Activated T-cell treated with anti-CD3 and anti-CD28 coated beads, Interleukin-2, amount 50 U/mL, for 72 hours (primary cell): ENCODE measurements at places on chromosomes 6 and 20. TPM values are rescaled to one million over a fixed set of nuclear protein-coding genes. Genes with fewer than 3 reads are reported as not detected.

DNA sequence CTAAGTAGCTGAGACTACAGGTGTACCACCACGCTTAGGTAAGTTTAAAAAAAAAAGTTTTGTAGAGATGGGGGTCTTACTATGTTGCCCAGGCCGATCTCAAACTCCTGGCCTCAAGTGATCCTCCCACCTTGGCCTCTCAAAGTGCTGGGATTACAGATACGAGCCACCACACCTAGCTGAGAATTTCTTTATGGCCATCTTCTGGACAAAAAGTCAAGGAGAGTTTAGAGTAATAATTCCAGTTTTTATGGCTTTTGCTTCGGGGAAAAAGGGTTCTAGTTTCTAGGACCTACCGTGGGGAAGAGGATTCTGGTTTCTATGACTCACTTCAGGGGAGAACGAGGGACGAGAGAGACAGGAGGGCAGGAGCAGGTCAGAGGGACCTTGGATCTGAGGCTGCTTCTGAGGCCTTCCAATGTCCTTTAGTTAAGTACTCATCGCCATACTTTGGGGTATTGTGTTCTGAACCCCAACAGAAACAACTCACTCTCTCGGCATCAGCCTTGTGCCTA, 69.3 kb upstream of the IER3 start:
- no peak for DNase-seq

DNA sequence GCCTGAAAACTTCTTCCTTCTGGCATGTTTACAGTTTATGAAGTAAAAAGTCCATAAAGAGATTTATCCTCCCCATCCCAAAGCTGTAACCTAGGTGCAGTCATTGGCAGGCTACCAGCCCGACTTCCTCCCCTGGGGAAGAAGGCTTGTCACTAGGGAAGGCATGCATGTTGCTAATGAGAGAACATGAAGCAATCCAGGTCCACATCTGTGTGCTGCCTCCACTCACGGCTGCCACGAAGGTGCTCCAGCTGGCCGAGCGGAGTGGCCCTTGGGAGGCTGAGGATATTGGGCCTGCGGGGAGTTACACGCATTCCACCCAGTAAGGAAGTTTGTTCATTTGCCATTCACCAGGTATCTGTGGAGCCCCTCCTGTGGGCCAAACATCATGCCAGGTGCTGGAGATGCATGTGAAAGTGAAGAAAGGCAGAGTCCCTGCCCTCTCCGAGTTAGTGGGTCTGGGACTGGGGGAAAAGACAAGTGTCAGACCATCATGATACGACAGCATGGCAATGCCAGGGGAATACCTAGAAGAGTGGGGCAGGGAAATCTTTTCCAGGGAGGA, 257.0 kb downstream of the NRN1 start:
- no peak for DNase-seq

DNA sequence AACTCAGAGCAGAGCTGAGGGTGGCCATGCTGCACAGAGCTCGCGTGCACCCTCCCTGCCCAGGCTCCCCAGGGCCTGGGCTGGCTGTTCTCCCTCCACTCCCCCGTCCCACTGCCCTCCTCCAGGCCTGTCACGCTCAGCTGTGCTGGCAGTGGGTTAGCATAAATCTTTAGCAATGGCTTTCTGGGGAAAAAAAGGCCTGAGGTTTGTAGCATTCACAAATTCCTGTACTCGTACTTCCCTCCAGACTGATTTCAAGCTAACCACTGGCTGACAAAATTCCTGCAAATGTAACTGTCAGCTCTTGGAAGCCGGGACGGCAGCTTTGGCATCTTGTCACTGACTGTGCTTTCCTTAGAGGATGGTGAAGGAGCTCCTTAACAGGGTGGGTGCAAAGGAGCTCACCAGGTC, 22.3 kb upstream of the SMOC2 start:
- no peak for DNase-seq

DNA sequence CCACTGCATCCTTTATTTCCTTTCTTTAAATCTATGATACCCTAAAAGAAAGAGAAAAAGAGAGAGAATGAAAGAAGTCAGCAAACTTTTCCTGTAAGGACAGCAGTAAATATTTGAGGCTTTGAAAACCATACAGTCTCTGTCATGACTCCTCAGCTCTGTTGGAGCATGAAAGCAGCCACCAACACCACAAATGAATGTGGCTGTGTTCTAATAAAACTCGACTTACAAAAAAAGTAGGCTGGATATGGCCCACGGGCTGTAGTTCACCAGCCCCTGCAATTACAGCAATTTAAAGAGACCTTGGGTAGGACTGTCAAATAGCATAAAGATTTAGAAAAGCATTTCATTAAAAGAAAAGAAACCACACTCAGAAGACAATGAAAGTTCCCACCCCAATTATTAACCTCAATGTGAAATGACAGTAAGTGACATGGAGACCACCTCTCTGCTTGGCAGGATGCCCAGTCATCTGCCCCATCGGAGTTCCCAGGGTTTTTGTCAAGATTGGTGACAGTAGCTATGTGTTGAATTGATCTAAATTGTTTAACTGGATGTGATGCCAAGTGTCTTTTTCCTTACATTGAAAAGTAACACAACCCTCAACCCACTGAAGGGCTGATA, 50.9 kb downstream of the TNFRSF21 start:
- no peak for DNase-seq

GRCh38 chr20:9367746-9368145, 146.6 kb upstream of the LAMP5 start:
- DNase-seq = no peak

GRCh38 chr6:66735106-66735890, 1028.3 kb upstream of the EYS start:
- DNase-seq = no peak

- DNase-seq = no peak
Measured at GRCh38 chr20:47784599-47785310, 526 bp downstream of the SULF2 start.

DNA sequence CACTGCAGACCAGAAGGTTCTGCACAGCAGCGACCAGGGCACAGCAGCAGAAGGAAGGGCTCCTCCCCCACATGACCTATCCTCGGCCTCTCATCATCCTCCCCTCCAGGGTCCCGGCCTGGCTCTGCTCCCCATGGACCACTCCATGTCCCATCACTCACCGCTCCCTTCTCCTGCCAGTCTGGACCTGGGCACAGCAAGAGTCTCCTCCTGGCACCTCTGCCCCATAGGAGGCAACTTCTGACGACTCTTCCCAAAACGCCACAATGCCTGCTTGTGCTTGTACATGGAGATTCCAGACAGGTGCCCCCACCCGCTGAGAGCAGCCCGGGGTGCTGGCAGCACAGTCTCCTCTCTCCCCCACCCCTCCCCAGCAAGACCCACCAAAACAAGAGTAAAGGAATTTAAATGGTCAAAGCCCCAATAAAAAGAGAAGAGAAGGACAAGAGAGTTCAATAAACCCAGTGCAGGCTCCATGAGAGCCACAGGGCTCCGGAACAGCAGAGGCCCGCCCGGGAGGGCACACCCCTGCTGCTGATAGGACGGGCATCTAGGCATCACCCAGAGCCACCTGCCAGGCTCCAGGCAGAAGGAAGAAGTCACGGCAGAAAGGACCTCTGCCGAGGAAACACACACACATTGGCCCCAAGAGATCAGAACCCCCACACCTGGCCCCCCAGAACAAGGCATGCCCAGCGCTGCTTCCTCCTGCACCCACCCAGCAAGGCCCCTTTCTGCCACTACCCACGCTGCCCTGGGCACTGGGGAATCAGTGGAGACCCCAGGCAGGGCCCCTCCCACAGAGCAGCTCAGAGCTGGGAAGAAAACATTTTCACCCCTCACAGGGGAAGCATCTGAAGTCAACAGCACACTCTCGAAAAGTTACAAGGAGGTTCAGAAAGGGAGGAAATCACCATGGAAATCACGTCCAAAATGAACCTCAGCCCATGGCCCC, 15.2 kb downstream of the TAF4 start:
- DNase-seq = no peak

- DNase-seq = no peak
Measured at GRCh38 chr6:125611573-125612344, 137.7 kb upstream of the HEY2 start.

DNA sequence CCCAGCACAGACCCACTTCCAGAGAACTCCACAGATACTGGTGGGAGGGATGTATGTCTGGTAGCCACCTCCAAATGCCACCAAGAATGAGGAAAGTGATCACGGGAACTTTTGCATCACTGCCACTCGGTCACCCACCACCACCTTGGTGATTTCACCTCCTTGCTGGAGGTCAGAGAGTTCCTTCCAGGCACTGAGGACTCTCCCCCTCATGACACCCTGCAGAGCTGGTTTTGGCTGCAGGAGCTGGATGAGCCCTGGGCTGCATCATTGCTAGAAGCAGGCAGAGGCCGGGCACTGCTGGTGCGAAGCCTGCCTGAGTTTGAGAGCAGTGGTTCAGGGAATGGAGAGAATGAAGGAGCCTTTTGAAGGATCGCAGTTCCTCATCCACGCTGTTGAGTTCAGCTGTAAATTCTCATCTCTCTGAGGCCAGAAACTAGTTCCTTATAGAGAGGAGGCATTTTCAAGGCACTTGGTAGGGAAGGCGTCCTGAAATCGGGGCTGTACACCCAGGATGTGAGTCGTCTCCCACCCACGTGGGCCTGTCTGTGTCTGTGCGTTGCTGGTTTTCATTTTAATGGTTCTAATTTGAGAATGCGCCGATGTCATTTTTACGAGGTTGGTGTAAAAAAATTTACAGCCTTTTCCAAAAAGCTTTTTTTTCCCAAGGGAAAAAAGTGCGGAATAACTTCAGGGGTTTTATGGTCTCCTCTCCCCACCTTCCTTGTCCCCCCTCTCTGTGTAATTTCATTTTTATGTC, 25.0 kb downstream of the FOXP4 start:
- DNase-seq = peak; percentile 12

DNA sequence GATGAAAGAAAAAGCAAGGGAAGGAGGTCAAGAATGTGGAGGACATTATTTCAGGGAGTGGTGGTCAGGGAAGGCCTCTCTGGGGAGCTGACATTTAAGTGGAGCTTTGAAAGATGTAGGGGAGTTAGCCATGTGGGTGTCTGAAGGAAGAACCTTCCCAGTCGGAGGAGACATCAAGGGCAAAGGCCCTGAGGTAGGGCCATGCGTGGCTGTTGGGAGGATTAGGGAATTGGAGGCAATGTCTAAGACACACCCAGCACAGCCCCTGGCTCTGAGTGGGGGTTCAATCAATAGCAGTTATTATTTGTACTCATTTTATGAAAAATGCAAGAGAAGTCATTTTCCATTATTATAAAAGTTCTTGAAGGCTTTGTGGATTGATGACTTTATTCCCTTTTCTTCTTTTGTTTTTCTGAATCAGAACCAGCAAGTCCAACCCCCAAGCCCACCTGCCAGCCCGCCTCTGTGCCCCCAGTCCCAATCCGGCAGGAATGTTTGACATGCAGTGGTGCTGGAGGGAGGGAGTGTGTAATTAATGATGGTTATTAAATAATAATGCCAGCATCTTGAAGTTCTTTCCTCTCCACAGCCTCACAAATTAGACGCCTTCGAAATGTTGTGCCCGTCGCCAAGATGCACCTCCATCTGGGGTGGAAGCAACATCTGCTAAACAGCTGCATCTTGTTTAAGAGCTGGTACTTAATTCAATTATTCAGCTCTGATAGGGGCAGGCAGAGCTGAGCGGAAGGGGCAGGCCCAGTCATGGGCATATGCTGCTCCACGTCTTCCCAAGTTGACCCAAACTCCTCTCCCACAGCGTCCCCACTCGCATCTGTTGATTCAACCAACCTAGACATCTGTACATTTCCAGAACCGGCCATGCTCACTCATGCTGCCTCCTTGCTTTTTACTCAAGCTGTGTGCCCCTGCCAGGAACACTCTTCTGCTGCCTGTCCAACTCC, 81.3 kb upstream of the SIRPA start:
- DNase-seq = no peak

DNA sequence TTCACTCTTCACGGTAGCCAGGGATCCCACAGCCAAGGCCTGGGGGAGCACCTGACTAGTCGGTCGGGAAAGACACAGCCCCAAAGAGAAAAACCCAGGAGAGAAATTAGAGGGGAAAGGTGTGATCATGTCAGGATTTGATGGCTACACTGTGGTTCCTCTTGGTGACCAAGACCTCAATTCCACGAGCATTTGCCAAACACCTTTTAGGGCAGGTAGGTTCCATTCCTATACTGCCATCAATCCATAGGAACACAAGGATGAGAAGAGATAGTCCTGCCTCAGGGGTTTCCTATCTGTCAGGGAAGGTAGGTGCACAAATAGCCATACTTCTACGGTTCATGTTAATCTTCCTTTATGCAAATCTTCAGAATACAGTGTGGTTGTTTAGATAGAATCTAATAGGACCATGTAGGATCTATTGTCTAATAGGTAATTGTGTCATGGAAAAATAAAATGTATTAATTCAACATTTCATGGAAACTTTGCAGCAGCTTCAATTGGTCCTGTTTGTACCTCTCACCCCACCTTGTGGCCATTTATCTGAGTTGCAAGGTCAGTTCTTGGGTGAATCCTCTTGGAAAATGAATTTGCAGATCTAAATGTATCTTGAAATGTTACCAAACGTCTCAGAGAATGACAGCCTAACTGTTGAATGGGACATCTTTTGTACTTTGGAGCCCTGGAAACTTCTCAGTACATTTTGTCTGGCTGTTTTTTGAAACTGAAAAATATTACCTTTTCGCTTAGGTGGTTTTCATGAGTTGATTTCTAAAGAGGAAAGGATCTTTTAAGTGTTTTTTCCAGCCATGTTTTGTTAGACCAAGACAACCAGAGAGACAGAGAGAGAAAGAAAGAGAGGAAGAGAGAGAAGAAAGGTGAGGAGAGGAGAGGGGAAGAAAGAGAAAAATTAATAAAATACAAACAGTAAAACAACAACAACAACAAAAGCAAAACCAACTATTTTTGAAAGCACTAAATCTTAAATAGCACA, 33.7 kb upstream of the IYD start:
- peak; percentile 23 for DNase-seq

GRCh38 chr6:153003366-153003690, 819 bp upstream of the MTRF1L start:
- DNase-seq = no peak

DNA sequence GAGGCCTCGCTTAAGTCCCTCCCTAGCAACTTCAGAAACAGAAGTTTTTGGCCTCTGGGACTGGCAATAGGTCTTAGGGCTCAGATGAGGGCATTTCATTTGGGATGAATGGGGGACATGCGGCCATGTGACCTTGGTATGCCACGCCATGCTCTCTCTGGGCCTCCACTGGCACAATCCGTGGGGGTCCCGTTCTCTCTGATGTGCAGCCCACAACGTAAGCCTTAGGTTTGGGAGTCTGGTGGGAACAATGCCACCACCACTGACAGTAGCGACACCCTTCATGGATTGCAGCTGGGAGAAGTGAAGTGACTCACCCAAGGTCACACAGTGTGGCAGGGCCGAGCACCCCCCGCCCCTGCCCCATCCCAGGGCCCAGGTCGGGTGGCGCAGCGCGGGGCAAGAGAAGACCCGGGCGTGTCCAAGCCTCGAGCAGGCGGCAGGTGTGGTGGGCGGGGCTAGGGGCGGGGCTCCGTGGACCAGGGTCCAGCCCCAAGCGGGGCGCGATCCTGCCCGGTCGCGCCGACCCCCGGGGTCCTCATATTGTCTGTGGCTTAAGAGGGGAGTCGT, 864 bp upstream of the CEBPB start:
- no peak for DNase-seq

Gene RBBP8NL
- total RNA-seq = not detected

Gene TRAPPC3L
- not detected for total RNA-seq

Gene EYS
- total RNA-seq = not detected

Gene LAMA2
- not detected for total RNA-seq

Gene SIRPB2
- total RNA-seq = not detected
